Mesothelial cell of epicardium (in vitro differentiated cells): ENCODE measurements at places on chromosomes 4 and X.

- no peaks in the 10 kb centered on the region for H3K27me3 ChIP-seq
- H3K4me3 ChIP-seq, result no peak overlapping the region
- DNase-seq, result no peak
- H3K36me3 ChIP-seq, result peaks cover 26% of the 10 kb centered on the region
- H3K4me1 ChIP-seq, result peaks cover 38% of the 10 kb centered on the region
- H3K27ac ChIP-seq, result no peak overlapping the region
Measured at GRCh38 chr4:38094419-38094818, 134.2 kb downstream of the PTTG2 start.

DNA sequence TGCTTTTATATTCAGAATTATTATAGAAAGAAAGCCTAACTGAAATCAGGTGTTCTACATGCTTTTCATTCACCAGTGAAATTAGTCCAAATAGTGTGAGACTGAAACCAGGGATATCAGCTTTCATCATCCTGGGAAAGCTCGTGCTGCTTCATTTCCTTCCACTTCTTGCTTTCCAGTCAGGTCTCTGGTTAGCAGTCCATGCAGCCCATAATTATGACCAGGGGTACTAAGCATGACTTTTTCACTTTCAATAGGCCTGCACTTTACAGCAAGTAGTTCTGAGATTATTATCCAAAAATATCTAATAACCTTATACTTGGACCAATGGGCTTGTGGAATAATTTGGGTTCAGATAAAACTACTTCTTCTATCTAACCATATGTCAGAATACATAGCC is 673.2 kb upstream of the MAGEB2 start:
- no peak overlapping the region for H3K27ac ChIP-seq
- no peaks in the 10 kb centered on the region for H3K4me1 ChIP-seq
- DNase-seq, result no peak
- H3K36me3 ChIP-seq, result no peaks in the 10 kb centered on the region

- no peak overlapping the region for H3K27ac ChIP-seq
- H3K36me3 ChIP-seq, result no peaks in the 10 kb centered on the region
- H3K4me3 ChIP-seq, result no peak overlapping the region
- H3K4me1 ChIP-seq, result peaks cover 3% of the 10 kb centered on the region
Measured at GRCh38 chr4:168335621-168336020, 17.1 kb upstream of the DDX60 start.

DNA sequence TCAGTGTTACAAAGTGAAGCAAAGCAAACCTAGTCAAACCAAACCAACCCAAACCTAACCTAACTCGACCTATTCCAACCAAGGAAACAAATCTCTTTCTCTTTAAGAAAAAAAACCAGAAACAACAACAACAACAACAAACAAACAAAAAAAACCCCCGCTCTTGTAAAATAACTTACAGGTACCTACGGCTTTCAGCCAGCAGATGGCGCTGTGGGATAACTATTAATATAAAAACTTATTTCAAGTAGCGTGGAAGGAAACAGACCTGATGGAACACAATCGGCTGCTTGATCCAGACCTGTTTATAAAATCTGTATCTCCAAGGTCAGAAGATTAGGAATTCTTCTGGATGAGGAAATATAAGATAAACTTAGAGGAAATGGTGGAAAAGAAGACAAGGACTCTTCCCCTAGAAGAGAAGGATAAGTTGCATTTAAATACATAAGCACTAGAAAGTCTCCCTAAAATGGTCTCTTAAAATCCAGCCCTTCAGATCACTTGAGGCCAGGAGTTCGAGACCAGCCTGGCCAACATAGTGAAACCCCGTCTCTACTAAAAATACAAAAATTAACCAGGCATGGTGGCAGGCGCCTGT is 34.4 kb upstream of the CDKL5 start:
- H3K4me3 ChIP-seq, result no peak overlapping the region
- peaks cover 1% of the 10 kb centered on the region for H3K27me3 ChIP-seq
- peak; percentile 57 for DNase-seq
- H3K4me1 ChIP-seq, result no peaks in the 10 kb centered on the region
- no peak overlapping the region for H3K27ac ChIP-seq

DNA sequence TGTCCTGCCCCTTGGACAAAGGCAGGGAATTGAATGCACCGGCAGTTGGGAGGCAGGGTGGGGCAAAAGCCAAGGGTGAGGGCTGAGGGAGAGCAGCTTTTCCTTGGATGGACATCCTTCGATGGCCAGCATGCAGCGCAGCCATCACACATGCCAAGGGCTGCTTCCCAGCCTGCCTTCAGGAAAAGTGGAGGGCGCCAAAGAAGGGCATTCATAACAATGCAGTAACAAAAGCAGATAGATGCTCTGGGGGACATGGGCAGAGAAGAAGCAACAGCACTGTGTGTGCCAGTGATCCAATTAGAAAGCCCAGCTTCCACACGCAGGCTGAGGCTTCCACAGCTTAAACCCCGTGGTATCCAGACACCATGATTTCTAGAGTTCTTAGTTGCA is 71.5 kb downstream of the TSPAN5 start:
- H3K4me3 ChIP-seq, result no peak overlapping the region
- H3K36me3 ChIP-seq, result no peaks in the 10 kb centered on the region
- H3K27ac ChIP-seq, result no peak overlapping the region
- H3K4me1 ChIP-seq, result peaks cover 7% of the 10 kb centered on the region

DNA sequence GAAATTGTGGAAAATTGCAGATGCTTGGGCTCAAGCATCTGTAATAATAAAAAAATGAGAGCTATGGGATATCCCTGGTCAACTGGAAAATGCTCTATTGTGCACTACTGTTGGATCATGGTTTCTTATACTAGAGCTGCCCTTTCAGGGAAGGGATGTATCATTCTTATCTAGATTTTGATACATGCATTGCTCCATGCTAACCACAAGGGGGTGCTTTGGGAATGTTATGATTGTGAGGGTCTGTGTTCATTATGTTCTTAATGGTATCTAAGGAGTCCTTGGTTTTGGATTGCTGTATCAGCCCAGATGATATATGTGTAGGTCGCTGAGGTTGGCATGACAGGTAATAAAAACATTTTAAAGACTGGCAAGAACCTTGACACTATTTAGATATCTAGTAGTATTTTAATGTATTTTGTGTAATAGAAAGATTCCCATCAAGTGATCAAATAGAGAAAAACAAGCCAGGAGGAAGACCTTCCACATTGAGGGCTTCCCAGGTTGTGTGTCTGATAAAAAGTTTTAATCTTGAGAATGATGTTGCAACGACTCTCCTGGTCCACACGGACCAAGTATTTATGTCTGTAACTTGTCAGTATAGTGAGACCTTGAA is 49.2 kb upstream of the TLR2 start:
- no peaks in the 10 kb centered on the region for H3K27me3 ChIP-seq
- no peaks in the 10 kb centered on the region for H3K4me1 ChIP-seq
- peaks cover 41% of the 10 kb centered on the region for H3K36me3 ChIP-seq
- H3K27ac ChIP-seq, result no peak overlapping the region
- DNase-seq, result no peak
- H3K4me3 ChIP-seq, result no peak overlapping the region

- no peak for DNase-seq
- H3K27ac ChIP-seq, result no peak overlapping the region
- H3K36me3 ChIP-seq, result no peaks in the 10 kb centered on the region
- no peaks in the 10 kb centered on the region for H3K4me1 ChIP-seq
- peaks cover 2% of the 10 kb centered on the region for H3K27me3 ChIP-seq
Measured at GRCh38 chr4:47816748-47817147, 21.1 kb downstream of the CORIN start.

- H3K36me3 ChIP-seq, result no peaks in the 10 kb centered on the region
- H3K27me3 ChIP-seq, result peaks cover 24% of the 10 kb centered on the region
- H3K4me1 ChIP-seq, result peaks cover 11% of the 10 kb centered on the region
- DNase-seq, result no peak
- peak overlapping the region; percentile 45 for H3K27ac ChIP-seq
Measured at GRCh38 chrX:70432936-70433847, 10.1 kb downstream of the GDPD2 start.

DNA sequence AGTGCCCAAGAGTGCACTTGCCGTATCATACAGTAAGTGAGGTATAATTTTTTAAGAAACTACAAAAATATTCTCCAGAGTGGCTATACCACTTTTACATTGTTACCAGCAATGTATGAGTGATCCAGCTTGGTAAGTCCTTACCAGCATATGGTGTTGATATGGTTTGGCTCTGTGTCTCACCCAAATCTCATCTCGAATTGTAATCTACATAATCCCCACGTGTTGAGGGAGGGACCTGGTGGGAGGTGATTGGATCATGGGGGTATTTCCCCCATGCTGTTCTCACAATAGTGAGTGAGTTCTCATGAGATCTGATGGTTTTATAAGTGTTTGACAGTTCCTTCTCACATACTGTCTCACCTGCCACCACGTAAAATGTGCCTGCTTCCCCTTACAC is 44.8 kb downstream of the RBMX start:
- no peak overlapping the region for H3K27ac ChIP-seq
- H3K4me3 ChIP-seq, result no peak overlapping the region
- H3K4me1 ChIP-seq, result no peaks in the 10 kb centered on the region
- peaks cover 29% of the 10 kb centered on the region for H3K36me3 ChIP-seq
- no peak for DNase-seq

DNA sequence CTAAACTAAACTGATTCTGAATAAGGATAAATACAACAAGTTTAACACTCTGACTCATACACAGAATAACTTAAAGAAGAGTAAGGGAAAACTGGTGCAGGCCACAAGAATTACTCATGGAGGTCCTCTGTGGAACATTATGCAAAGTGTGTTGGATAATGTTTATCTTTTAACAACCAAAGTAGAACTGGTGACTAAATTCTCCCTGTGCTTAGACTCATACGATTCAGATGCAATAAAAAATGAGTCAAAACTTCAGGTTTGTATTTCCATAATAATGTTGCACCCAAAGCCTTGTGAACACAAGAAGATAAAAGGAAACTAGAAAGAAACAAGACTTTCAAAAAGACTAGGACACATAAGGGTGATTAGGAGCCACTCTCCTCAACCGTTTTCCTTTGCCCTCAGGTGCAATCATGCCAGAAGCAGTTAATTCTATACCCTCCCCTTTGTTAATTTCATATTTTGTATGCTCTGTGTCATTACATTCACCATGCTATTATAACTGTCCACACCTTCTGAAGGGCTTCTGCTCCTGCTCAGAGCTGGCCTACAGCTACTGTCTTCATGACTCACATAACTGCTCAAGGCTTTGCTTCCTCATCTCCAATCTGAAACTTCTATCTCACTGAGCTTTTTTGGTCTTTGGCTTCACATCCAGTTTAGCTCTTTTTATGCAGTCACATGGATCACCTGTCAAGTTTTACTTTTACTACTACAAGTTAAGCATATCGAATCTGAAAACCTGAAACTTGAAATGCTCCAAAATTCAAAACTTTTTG is 60.2 kb downstream of the KCNIP4 start:
- no peak for DNase-seq
- no peak overlapping the region for H3K27ac ChIP-seq
- no peaks in the 10 kb centered on the region for H3K4me1 ChIP-seq
- no peak overlapping the region for H3K4me3 ChIP-seq

DNA sequence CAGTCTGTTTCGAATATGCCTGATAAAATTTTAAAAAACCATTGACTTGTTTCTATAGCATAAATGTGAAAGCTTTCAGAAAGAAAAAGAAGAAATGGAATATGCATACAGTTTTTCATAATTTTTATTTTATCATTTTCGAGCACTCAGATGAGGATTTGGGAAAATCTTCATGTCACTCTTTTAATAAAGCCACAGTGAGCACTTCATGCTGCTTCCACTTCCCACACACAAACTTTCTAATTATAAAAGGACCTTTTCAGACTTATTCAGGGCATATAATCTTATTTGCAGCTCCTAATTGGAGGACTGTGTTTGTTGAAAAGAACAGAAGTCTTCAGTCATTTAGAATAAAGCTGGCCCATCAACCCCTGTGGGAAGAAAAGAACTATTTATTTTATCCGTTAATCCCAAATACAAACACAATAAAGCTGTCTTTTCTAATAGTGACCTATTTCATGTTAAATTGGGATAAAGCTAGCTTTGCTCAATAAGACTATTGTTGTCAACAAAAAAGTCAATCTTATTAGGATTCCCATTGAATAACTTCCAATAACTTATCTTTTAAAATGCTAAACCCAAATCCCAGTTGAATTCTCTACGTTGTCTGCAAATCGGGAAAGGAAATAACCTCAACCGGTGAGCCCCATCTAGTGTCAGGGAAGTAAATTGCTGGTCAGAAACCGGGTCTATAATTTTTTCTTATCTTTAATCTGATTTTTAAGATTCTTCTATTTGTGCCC is 211.5 kb downstream of the PDGFRA start:
- DNase-seq, result no peak
- peaks cover 10% of the 10 kb centered on the region for H3K27me3 ChIP-seq
- H3K27ac ChIP-seq, result no peak overlapping the region

DNA sequence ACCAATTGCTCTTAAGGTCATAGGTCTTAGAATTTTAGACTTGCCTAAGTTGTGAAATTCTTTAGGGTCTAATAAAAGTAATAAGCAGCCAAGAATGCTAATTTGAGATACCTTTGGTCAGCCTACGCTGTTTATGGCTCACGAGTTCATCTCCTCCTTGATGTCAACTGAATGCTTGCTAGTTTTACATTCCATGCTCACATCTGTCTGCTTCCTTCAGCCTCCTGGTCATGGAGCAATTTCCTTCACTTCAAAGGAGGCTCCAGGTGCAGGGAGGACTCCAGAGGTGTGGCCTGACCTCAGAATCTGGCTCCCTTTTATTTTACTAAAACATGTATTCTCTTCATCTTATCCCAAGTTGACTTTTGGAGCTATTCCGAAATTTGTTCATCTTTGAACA is 23.3 kb upstream of the LNX1 start:
- H3K4me3 ChIP-seq, result no peak overlapping the region
- DNase-seq, result no peak
- no peaks in the 10 kb centered on the region for H3K4me1 ChIP-seq
- H3K36me3 ChIP-seq, result no peaks in the 10 kb centered on the region
- H3K27ac ChIP-seq, result no peak overlapping the region

- peaks cover 44% of the 10 kb centered on the region for H3K4me1 ChIP-seq
- H3K4me3 ChIP-seq, result no peak overlapping the region
- peak overlapping the region; percentile 96 for H3K27ac ChIP-seq
- peaks cover 40% of the 10 kb centered on the region for H3K36me3 ChIP-seq
- DNase-seq, result peak; percentile 82
- no peaks in the 10 kb centered on the region for H3K27me3 ChIP-seq
Measured at GRCh38 chr4:7803992-7804755, 135.5 kb downstream of the AFAP1 start.

- no peak overlapping the region for H3K4me3 ChIP-seq
- H3K4me1 ChIP-seq, result no peaks in the 10 kb centered on the region
- no peak overlapping the region for H3K27ac ChIP-seq
- no peak for DNase-seq
- no peaks in the 10 kb centered on the region for H3K36me3 ChIP-seq
Measured at GRCh38 chr4:24664956-24665355, 80.6 kb upstream of the DHX15 start.

- no peak overlapping the region for H3K4me3 ChIP-seq
- peaks cover 2% of the 10 kb centered on the region for H3K27me3 ChIP-seq
- H3K27ac ChIP-seq, result no peak overlapping the region
- peaks cover 6% of the 10 kb centered on the region for H3K4me1 ChIP-seq
Measured at GRCh38 chrX:121260596-121261240, 213.3 kb downstream of the GLUD2 start.
